ENCODE measurements at places on chromosomes 4 and X.
A peak's percentile ranks its signal among the peaks of the same experiment; 100 is the strongest.

DNA sequence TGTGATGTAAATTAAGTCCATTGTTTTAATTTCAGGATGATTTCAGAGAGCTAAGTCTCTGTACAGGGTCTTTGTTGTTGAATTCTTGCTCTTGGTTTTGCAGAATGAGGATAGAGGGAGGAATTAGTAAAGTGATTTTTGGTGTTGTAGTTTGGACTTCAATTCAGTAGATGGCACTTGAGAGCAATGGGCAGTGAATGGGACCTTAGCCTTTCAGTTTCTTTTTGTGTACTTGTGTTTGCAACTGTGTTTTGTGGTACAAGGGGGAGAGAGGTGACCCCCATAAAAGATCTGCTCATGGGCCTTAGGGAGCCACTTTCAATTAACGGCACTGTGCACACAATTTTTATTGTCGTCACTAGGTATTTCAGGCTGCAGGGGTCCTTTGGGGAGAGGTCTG is 340.0 kb downstream of the DCAF12L2 start:
- DNase-seq, result no peak

GRCh38 chr4:156411531-156411930 is 457.9 kb upstream of the CTSO start:
- no peak for DNase-seq

DNA sequence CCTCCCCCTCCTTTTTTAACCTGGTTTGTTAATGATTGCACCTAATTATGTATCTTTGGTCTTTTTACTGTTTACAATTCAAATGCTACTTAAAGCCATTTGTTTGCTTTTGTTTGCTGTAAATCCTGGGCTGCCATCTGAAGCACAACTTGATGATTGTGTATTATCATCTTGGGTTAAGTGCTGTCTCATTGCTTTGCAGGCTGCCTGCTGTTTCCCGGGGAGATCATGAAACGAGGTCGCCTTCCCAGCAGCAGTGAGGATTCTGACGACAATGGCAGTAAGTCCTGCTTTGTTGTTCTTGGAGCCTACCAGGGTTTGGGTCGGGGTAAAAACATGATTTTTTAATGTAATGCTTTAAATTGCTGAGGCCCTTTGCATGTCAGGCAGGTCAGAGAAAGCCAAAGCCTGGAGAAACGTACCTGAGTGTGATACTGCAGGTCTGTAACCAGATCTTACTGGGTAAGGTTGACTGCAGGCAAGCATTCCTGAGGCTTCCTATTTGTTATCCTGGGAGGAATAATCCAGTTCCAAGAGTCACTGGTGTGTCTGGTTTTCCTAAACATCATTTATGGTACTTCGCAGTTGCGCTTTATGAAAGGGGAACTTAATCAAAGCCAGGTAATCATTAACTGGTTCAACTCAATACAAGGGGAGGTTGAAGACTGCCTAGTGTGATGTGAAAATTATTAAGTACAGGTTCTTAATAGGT is 22.2 kb downstream of the JADE1 start:
- no peak for DNase-seq

DNA sequence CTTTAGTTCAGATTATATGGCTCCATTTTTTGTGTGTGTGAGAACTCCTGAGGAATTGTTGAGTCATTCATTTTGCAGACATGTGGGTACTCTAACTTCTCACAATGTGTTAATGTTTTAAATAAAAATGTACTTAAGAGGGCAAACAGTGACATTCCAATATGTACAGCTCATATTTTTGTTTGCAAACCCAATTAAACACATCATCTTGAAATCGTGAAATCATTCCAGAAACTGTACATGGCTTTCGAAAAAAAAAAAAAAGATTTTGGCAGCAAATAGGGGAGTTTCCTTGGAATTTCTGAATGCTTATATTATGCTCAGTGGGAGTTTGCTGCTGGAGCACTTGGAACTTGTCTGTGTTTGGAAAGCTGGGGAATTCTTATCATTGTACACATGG is 85.0 kb downstream of the HPGD start:
- DNase-seq, result peak; percentile 73

DNA sequence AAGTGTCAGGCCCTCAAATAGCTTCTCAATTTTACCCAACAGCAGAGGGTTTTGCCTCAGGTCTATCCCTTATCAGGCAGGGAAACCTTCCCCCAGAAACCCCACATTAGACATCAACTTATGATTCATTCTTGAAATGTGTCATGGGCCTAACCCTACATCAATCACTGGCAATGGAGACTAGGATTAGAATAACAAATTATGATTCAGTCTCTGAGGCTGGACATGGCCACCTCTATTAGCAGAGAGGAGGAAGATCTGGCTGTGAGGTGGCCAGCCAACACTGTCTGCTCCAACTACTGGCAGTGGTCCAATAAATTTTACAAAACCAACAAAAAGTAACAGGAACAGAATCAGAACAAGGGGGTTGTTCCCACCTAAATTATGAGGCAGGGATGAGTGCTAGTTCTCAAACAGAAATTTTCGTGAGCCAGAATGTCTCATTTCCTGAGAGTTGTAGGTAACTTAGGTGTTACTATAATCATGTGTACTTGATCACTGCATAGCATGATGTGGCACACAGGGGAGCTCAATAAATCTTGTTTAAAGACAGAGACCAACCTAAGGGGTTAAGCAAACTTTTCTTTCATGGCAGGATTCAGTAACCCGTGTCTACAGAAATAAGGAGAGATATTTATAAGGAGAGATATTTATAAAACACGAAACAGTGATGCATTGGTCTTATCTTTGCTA is 126.8 kb downstream of the NFKB1 start:
- peak; percentile 85 for DNase-seq

- no peak for DNase-seq
Observed at GRCh38 chrX:97787311-97787710, 903.6 kb downstream of the RPA4 start.

DNA sequence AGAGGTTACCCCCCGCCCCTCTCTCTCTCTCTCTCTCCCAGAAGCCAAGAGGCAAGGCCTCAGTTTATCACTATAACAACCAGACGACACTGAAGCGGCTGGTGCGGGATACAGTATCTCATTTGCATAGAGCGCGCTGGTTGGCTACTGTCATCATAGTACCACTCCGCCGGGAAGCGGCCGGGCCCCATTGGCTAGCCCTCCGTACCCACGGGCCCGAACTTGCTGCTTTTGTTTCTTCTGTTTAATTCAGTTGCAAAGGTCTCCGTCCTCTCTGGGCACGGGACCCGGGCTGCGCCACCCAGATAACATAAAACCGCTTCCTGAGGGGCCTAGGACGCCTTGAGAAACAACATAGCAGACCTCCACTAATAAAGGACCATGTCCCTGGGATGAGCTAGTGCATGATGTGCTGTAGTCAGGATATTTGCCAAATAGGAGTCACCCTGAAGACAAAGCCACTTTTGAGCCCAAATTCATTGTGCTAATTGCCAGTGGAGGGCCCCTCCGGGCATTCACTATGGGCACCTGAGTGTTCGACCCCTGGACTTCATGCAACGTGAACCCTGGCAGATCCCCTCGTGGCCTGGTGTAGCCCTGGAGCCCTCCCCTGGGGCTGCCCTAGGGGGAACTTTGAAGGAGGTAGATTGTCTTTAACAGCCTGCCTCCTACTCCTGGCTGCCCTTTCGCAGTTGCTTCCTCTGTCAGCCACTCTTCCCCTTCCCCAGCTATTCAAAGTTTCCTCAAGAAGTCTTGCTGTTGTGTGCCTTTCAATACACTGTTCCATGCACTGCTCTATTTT is at the start of gene PCYT1B:
PCYT1B (minus strand) TSS at position 91 of the 802 bp plus-strand sequence. CDS start 242 bp downstream, outside the sequence.
- DNase-seq, result peak; percentile 61

- no peak for DNase-seq
Observed at GRCh38 chr4:184994010-184994622, 24.2 kb upstream of the HELT start.

- no peak for DNase-seq
Observed at GRCh38 chr4:22637306-22637705, 55.4 kb upstream of the GBA3 start.

DNA sequence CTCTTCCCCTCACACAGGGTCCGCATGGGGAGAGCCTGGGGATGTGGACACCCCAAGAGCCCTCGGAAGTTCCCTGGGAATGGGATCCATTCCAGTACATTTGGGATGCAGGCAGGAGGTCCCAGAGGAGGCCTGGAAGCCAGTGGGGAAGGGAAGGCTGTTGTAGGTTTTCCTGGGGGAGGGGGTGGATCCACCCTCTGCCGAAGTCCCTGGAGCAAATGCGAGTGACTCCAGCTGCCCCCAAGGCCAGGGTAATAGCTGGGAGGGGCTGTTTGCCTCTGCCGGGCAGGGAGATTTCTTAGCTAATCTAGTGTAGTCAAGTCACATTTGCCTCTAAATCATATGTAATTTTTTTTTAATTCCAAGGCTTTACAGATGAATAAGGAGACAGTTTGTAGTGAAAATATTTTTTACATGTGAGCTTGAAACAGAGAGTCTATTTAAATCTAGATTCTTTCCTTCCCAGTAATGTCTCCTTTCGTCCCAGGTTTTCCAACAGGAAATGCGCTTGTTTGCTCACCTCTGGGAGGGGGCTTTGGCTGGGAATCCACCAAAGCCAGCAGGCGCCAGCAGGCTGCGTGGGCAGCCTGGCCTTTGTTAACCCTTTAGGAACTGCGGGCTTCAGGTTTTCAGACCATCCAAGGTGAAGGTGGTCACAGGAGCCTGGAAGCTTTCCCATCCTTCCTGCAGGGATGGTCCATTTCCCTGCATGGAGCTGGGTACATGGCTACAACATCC is 26.8 kb downstream of the SH3TC1 start:
- no peak for DNase-seq

GRCh38 chrX:38878641-38879340 is 77.5 kb downstream of the MID1IP1 start:
- DNase-seq, result no peak

- no peak for DNase-seq
Observed at GRCh38 chr4:162406637-162407365, 243.0 kb upstream of the FSTL5 start.

- no peak for DNase-seq
Observed at GRCh38 chrX:1596676-1597344, 5.4 kb downstream of the AKAP17A start.

- no peak for DNase-seq
Observed at GRCh38 chr4:81506731-81507130, 35.0 kb upstream of the RASGEF1B start.

GRCh38 chr4:140799686-140800225 is 43.6 kb upstream of the TBC1D9 start:
- DNase-seq, result no peak

DNA sequence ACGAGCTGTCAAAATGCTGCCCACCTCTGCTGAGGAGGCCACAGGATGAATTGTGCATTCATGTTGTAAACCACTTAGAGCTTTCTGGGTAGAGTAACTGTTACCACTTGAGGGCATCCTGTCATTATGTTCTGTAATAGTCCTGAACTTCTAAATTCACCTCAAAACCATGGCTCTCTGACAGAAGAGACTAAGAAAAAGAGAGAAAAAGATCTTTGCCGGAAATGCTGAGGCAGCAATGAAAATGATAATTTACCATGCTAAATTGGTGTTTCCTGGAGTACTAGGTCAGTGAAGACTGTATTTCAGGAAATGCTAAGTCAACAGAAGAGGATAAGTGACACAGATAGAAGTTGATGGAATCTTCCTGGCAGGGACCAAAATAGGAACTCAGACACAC is 942.3 kb upstream of the SLIT2 start:
- peak; percentile 67 for DNase-seq

DNA sequence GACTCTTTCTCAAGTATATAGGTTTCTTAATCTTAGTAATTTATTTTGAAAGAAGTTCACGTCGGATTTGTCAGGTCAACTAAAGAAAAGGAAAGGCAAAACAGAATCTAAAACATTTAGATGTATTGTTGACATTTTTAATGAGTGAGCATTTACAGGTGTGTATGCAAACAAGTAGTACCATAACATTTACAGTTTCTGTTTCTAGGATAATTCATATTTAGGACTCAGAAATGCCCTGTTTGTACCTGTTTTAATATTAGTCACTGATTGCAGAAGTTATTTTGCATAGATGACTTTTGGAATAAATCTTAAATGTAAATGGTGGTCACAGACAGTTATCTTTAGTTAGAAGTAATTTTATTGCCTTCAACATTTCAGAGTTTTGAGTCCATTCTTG is 151.3 kb upstream of the NUDT6 start:
- no peak for DNase-seq

GRCh38 chr4:70946939-70947338 is 44.8 kb downstream of the MOB1B start:
- peak; percentile 7 for DNase-seq

DNA sequence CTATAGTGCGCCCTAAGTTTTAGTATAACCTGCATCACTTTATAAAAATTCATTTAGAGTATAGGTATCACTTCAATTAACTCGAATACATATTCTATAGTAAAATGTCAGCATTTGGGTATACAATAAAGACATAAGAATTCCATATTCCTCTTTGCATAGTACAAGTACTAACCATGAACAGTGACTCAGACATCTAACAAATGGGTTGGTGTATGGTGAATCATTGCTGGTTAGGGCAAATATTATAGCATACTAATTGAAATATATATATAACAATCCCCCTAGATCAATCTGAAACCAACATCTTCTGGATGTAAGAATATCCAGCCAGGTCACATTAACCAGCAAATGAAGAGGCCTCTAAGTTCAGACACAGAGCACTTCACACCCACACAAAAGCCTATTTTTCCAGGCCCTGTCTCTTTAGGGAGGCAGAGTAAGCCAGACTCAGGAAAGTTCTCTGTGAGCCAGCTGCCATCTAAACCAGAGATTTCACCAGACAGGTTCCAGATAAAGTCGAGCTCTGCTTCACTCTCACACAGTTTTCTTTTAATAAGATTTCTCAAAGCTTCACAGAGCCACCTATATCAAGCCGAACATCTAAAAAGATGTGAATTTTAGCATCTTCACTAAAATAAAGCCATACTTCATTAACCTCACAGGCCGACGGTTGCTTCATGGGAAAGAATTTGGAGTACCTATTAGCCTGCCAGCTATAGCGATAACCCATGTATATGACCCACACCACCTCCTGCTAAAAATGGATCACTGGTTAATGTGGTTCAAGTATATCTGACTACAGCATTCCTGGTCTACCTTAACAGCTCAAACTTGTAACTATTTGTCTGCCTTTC is 200.0 kb upstream of the FTHL17 start:
- DNase-seq, result peak; percentile 21

GRCh38 chr4:156113138-156113765 is 159.6 kb upstream of the CTSO start:
- no peak for DNase-seq

DNA sequence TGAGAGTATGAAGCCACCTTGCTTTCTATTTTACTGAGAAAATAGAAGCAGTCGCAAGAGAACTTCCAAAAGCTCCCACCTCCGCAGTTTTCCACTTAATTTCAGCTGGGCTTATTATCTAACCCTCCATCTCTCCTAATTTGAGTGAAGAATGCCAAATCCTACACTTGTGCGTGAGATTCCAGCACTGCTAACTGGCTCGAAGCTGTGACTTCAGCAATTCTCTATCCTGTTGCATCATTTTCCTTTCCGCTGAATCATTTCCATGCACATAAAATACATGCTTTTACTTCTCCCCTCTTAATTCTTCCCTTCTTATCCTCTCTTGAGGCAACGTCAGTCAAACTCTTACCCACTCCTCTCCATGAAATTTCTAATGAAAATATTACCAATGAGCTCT is 189.5 kb downstream of the GASK1B start:
- peak; percentile 6 for DNase-seq

Measured in GM23248 (cell line).